ENCODE measurements at places on chromosomes 3 and 15.

- DNase-seq, result no peak
Observed at GRCh38 chr3:195731356-195731905, 10.7 kb downstream of the MUC20 start.

GRCh38 chr3:52172262-52172757, 18.1 kb upstream of the POC1A start:
- DNase-seq, result no peak

DNA sequence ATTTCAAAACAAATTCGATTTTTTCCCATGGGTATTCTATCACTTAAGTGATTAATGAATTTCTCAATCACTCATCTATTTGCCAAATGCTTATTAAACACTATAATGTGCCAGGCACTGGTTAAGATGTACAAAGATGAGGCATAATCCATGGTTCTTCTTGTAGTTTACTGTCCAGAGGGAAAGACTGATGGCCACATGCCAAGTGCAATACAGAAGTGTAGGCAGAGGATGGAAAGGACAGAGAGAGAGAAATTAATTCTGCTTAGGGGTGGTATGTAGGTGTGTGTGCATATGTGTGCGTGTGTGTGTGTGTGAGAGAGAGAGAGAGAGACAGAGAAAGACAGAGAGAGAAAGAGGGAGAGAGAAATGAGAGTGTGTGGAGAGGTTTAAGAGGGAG, 120.8 kb upstream of the CCNL1 start:
- DNase-seq, result peak; percentile 24

DNA sequence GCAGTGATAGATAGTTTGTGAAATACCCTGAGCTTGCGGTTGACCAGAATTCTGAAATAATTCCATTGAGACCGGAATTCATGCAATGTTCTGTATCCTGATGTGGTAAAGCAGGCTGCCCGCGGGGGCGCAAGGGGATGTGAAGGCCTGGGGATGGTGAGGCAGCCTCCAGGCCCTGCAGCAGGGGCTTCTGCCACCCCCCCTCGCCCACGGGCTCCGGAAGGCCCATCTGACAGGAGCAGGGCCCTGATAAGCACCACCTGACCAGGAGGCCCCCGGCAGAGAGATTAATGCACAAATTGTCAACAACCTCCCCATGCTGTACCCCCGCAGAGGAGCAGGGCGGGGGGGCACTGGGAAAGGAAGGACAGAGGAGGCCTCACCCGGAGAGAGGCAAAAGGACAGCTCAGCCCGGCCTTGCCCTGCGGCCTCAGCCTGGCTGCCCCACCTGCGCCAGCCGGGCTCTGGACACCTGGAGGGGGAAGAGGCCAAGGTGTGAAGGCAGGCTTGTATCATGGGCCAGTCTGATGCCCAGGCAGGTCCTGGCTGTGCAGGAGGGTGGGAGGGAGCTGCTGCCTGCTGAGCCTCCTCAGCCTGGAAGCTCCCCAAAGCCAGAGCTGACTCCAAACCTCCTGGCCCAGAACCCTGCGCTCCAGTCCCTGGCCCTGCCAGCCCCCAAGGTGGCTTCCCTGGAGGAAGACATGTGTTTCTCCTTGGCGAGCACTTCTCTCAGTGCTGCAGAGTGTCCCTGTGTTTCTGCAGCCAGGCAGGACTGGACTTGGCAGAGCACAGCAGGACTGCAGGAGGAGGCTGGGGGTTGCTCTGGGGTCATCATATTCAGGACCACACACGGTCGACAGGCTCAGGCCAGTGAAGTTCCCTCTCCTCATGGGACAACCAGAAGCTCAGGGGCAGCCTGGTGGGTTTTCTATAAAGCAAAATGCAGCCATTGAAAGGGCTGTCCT, 46.5 kb downstream of the RPN1 start:
- no peak for DNase-seq

- peak; percentile 10 for DNase-seq
Observed at GRCh38 chr3:27976933-27977332, 254.8 kb upstream of the EOMES start.

DNA sequence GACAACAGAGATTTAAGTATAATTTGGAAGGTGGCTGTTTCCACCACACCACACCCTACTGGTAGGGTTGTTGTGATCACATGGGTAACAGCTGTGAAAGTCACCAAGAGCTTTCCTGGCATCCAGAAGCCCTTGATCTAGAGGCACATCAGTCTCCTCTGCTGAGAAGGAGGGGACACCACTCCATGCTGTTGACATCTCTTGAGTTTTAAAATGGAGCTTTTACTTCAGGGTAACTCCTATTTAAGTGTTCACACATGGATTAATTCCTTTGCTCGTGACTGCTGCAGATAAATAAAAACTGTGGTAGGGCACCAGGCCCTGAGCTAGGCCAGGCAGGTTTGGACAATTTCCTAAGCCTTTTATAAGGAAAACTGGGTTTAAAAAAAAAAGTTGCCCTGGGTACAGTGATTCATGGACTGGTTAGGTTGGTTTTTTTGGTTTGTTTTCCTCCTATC, 7.5 kb downstream of the EXOSC7 start:
- no peak for DNase-seq

DNA sequence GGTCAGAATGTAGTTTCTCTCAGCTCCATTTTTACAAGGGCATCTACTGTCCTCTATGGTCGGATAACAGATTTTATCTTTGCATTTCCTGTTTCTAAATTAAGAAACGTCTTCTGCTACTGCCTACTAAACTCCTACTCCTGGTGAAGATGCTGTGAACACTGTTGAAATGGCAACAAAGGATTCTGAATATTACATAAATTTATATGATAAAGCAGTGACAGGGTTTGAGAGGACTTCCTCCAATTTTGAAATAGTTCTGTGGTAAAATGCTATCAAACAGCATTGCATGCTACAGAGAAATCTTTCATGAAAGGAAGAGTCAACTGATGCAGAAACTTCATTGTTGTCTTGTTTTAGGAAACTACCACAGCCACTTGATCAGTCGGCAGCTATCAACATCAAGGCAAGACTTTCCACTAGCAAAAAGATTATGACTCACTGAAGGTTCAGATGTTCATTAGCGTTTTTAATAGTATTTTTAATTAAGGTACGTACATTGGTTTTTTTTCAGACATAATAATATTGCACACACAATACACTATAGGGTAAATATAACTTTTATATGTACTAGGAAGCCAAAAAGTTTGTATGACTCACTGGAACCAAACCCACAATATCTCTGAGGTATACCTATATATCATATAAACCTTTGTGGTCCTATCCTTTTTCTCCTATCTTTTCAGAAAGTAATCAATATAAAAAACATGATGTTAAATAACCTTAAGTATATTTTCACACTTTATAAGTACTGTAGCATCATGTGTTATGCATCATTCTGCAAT, 156.1 kb downstream of the STAG1 start:
- DNase-seq, result no peak

DNA sequence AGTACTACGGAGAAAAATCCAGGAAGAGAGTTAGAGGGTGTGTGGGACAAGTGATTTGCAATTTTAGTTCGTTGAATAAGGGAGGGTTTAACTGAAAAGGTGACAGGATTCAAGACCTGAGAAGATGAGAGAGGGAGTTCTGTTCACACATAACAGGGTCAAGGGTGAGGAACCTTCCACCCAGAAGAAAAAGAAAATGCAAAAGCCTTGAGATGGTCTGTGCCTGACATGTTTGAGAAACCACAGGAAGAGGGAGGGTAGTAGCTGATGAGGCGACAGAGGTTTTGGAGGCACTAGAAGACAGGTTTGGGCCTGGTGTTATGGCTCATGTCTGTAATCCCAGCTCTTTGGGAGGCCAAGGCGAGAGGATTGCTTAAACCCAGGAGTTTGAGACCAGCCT, 591 bp upstream of the SLC25A20 start:
- DNase-seq, result no peak

- no peak for DNase-seq
Observed at GRCh38 chr15:97014001-97014400, 683.5 kb downstream of the NR2F2 start.

DNA sequence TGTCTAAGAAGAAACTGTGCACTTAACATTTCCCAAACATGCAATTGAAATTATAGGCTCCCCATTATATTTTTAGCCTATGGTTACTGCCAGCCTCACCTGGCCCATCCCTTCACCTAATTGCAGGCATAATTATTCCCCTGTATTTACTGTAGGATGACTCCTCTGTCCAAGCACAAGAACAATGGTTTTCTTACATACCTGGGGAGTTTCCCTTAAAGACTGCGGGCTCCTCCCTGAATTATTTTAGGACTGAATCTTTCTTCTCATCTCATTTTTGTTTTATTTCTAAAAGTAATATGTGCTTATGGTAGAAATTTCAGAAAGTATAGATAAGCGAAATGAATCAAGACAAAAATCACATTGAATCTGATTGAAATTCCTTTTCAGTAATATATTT, 11.4 kb downstream of the TM4SF1 start:
- no peak for DNase-seq

- DNase-seq, result no peak
Observed at GRCh38 chr3:131922356-131922755, 112.5 kb downstream of the CPNE4 start.

GRCh38 chr3:54326951-54327350, 204.6 kb downstream of the CACNA2D3 start:
- DNase-seq, result no peak

GRCh38 chr3:37861620-37862041, at the start of gene CTDSPL:
TSS of gene CTDSPL (plus strand) at chr3:37861880. CDS start at chr3:37862200, 320 bp downstream.
- peak; percentile 44 for DNase-seq

- DNase-seq, result no peak
Observed at GRCh38 chr3:2714834-2715233, 395.3 kb downstream of the IL5RA start.

GRCh38 chr3:27554706-27555105, 70.5 kb upstream of the SLC4A7 start:
- no peak for DNase-seq

DNA sequence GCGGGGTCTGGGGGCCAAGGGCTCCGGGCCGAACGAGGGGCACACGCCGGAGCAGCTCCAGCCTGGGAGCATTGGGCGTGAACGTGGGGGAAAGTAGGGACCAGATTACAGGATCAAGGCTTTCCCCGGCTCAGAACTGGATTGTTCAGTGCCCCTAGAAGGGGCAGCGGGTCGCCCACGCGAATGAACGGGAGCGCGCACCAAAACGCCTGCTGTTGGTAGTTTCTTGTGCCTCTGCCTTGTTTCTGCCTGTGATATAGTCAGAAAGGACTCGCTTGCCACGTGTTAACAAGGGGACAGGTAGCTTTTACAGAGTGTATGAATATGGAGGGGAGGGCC, 1.1 kb downstream of the CASR start:
- DNase-seq, result no peak

DNA sequence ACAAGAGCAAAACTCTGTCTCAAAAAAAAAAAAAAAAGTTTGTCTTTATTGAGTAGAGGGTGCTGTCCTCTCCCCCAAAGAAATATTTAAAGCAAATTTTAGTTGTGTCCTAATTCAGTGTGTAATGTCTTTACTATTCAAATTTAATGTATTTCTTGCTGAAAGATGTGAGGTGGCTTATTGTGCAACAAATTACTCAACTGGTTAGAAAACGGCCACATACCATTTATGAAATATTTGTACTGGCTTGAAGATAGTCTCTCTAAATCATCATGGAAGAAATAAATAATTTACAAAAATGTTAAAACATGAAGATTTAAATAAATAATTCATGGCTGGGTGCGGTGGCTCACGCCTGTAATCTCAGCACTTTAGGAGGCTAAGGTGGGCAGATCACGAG, 63.0 kb downstream of the SLTM start:
- DNase-seq, result peak; percentile 60

DNA sequence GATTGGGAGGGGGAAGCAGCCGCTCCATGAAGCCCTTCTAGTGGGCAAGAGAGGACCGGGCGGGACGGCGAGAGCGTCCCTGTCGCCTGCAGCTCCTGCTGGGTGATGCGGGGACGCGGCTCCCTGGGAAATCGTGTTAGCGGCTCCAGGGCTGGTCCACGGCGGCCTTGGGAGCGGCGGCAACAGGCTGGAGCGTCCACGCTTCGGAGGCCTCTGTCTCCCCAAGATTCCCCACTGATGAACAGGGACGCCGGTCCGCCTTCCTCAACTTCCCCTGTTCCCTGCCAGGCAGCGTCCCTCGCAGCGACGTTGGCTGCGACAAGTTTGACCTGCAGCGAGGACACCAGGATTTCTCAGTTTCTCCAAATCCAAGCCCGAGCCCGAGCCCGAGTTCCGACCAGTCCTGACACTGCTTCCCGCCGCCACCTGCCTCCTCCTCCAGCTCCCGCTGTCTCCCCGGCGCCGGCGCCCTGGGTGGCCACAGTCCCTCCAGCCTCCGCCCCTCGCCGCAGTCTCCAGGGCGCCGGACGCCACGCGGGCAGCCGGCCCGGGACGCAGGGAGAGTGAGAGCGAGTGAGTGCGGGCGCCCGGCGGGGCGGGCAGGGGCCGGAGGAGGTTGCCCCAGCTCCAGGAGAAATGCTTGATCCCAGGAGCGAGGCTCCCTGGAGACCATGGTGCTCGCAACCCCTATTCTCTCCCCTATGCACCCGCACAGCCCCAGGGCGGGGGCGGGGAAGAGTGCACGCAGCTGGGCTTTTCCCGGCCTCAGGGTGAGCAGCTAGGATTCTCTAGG, 78.1 kb upstream of the RNF7 start:
- peak; percentile 41 for DNase-seq

GRCh38 chr3:6965881-6966280, 105.0 kb downstream of the GRM7 start:
- DNase-seq, result no peak

DNA sequence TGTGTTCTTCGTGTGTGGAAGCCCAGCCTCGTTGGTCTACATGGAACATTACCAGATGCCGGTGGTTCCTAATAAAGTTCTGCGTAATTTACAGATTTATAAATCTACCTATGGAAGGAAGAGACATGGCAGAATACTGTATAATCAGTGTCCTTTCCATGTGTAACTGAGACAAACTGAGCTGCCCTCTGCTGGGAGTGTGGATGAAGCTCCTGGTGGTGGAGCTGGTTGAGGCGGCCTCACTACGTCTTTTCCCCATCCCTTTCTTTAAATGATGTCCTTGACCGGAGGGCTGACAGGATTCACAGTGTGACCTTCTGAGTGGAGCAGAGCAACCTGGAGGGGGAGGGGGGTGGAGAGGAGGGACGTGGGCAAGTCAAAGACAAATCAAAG, 267.0 kb upstream of the CHRM5 start:
- DNase-seq, result no peak

- DNase-seq, result no peak
Observed at GRCh38 chr15:69818529-69818928, 279.2 kb downstream of the TLE3 start.

GRCh38 chr3:179991104-179991503, 45.6 kb downstream of the PEX5L start:
- DNase-seq, result no peak

DNA sequence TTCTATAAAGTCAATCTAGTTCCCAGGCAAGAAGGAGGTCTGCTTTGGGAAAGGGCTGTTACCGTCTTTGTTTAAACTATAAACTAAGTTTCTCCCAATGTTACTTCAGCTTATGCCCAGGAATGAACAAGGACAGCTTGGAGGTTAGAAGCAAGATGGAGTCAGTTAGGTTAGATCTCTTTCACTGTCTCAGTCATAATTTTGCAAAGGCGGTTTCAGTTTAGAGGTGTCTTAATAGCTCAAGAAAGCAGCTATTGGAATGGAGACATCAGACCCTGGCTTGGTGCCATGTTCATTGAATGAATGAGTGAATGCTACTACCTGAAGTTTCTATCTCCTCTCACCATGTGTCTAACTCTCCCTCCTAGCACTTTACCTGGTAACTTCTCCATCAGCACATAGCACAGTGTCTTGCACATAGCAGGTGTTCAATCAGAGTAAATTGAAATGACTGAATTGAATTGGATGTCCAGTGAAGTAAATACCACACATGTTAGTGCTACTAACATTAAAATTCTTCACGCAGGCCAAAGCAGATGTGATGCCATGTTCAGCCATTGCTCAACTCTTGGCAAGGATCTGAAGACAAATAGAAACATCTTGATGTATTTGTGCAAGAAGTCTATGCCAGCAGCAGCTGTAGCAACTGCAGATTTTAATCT, 28.2 kb downstream of the CLEC3B start:
- peak; percentile 85 for DNase-seq
